ENCODE measurements at places on chromosomes 4 and X.

DNA sequence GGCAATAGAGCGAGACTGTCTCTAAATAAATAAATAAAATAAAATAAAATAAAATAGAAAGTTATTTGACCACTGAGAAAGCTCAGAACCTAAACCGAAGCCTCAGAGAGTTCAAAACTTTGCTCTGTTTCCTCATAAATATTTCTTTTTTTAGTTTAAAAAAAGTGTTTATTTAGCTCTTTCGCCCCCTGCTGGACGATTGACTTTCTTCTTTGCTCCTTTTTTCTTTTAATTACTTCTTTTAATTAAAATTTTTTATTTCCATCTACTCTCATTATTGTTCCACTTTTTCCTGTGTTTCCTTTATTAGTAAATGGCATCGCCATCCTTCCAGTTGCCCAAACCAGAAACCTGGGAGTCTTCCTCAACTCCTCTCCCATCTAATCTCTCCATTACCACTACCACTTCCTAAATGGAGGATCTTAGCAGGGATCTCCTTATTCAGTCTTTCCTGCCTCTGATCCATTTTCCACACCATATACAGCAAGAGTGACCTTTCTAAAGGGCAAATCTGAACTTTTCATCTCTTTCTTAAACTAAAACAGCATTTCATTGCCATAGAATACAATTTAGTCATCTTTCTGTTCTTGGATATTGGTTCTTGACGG, 728 bp upstream of the IL13RA2 start:
- DNase-seq = no peak

DNA sequence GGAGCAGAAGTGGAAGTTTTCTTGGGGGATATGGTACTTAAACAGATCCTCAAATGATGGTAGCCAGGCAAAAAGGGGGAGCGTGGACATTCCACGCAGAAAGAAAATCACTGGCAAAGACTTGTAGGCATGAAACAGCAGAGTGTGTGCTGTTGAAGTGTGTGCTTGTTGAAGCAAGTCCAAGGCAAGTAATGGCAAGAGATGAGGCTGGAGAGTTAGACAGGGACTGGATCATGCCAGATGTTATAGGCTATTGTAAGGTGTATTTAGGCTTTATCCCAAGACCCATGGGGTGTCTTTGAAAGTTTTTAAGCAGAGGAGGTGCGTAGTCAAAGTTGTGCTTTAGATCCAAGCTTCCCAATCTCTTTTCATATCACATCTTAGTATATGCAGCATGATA, 124.5 kb downstream of the MBNL3 start:
- DNase-seq = no peak

GRCh38 chr4:161816958-161817357, 346.8 kb downstream of the FSTL5 start:
- DNase-seq = no peak

DNA sequence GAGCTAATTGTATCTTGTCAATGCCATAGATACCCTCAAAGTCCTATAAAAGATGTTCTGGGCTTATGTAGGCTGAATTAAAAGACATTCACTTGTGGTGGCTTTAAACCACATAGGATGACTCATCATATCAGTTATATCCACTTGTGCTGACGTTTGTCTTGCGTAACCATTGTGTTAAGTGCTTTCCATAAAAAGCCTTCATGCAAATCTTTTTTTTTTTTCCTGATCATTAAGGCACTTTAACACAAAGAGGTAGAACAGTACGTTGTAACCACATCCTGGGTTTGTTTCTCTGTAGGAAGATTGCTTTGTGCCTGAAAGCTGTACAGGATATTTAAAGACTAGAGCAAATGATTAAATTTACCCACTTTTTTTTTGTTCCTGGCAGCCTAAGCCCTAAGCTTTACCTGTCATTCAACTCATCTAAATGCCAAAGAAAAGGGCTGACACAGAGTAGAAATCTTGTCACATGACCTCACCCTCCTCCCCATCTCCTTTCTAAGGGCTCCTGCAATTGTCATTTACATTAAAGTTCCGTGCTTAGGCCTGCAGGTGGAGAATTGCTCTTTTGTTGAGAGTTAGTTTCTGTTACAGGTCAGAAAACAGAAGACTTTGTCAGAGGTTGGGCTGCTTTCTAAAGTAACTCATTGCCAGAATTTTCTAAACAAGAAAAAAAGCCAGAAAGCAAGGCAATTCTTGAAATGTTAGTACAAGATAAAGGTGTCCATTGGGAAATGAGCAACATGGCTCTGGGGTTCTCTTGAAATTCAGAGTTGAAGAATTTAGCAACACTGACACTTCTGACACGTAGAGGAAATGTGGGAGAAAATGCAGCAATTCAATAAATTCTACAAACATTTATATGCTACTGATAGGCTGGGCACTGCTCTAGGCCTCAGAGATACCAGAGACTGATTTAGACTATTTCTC, 555.6 kb downstream of the PPARGC1A start:
- DNase-seq = peak; percentile 69

DNA sequence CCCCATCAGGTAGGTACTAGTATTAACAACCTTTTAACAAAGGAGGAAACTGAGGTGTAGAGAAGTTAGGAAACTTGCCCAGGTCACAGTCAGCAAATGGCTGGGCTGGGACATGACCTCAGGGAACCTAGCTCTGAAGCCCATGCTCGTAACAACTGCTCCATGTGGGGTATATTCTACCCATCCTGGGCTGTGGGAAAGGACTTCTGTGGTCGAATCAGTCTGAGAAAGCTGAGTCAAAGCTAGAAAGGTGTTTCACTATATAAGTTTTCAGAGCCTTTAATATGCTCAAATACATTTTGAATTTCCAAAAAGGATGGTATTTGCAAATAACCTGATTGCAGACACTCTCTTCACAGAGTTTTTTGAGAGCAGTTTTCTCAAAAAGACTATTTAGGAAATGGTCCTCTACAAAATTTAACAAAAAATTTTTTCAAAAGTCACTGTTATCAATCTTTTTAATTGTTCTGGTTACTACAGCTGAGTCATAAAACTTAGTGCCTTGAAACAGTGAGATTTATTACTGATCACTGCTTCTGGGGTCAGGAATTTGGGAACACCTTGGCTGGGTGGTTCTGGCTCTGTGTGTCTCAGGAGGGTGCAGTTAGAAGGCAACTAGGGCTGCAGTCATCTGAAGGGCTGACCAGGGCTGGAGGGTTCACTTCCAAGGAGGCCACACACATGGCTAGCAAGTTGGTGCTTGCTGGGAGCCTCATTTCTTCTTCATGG, 53.6 kb downstream of the NSG1 start:
- DNase-seq = no peak

DNA sequence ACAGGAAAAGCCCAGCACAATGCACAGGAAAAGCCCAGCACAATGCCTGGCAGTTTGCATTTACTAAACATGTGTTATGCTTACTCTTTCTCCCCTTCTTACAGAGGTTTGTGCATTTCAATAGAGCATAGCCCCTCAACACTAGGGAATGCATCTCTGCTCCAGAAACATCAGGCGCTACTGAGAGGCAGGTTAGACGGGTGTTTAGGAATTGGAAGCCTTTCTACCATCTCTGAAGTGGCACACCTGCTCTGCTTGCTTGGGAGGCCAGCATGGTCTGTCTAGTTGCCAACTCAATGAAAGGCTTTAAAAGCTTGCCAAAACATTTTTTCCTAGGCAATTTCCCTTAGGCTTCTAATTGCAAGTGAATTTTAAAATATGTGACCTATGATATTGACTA, 55.7 kb downstream of the GRID2 start:
- no peak for DNase-seq

- DNase-seq = no peak
Observed at GRCh38 chrX:139213241-139213709, 317.3 kb upstream of the F9 start.

DNA sequence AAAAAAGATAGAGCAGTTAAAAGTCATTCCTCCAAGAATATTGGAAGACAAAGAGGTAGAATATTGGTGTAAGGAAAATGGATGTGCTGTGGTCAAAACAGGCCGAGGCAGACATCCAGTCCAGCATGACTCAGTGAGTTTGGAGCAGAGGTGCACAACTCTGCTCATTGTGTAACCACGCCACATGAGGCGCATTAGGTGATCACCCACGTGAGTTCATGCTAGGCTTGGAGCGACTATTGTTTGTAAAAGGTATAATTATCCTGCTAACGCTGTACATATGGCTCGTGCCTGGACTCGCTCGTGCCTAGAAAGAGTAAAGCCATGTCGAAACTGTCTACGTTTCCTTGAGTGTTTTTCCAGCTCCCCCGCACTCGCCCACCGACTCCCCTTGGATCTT, 23.9 kb downstream of the C4orf54 start:
- no peak for DNase-seq

DNA sequence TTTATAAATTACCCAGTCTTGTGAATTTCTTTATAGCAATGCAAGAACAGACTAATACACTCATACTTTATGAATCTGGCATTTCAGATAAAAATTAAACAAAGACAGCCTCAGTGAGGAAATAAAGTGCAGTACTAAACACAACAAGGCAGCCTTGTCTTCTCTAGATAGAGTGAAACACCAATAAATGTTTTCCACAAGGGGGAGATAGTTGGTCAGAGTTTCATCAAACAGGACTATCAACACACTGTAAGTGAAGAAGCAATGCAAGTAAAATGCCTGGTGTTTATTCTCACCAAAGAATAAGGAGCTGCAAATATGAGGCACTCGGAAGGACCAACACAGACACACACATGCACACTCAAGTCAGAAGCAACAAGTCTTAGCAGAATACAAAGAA, 62.8 kb downstream of the FAM9B start:
- no peak for DNase-seq

DNA sequence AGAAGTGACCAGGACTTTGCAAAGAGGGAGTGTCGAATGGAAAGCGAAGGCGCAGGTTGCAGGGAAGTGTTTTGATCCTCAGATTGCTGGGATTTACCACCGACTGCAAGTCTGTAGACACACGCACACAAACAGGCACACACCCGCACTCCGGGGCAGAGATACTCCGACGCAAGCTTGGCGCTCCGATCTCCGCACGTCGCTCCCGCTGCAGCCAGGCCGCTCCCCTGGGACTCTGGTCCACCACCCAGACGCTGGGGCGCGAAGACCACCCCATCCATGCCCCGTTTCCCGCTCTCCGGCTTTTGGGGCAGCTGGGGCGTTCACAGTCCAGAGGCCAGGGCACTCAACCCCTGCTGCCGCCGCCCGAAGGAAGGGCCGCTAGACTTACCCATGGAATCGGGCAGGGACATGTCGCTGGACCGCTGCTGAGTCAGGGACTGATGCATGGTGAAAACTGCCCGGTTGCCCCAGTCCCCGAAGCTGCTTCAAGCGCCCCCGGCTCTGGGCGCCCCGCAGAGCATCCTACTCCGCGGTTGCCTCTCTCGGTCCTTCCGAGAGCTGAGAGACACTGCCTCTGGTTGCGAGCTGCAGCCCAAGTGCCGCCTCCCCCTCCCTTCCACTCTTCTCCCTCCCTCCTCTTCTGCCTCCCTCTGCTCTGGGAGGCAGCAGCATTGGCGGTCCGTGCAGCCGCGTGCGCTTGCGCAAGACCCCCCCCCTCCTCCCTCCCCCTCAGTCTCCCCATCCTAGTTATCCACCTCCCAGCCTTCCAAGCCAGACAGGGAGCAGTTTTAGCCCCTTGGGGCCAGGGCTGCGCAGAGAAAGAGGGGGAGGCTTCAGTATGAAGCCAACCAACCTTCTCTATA, at the start of gene TMEM255A:
Gene TMEM255A, minus strand, starts transcription at position 601 of the 866 bp plus-strand sequence. Its CDS starts 152 bp downstream, at position 449.
- DNase-seq = no peak

- peak; percentile 19 for DNase-seq
Observed at GRCh38 chr4:6695660-6696610, 2.3 kb downstream of the S100P start.

GRCh38 chrX:21374994-21375707, 933 bp downstream of the CNKSR2 start:
- no peak for DNase-seq

GRCh38 chr4:48180234-48180633, 46.2 kb upstream of the TXK start:
- DNase-seq = no peak

DNA sequence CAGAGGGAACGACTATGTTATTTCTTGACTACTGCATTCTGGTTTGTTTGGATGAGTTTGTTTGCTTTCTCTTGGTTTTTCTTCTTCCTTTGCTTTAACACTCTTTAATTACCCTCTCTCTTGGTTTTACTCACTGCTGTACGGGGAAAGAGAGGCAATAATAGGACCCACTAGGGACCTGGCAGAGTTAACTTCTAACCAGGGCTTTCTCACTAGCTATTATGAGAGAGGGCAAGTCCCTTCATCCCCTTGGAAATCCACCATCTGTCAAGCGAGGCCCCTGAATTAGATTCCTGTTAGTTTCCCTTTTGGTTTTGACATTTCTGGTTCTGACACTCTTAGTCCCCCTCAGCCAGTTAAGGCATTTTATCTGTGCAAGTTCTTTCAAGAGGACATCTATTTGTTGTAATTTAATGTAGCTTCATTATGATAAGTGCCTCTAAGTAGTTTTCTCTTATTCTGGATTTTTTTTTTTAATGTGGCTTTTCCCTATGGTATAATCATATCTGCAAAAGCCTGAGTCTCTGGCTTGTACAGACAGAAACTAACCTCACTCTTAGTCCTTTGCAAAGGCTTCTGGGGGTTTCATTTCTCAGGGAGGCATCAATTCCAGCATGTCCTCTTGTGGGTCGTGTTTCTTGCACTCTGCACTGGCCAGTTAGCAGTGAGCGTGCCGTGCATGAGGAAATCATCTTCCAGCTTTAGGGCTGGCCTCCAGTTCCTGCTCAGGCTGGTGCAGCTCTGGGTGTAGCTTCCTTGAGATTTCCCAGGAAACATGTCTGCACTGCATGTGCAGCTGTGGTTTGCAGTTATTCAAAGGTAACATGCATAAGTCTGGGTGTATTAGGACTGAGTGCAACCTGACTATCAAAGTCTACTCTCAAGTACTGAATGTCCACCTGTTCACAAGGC, 221.3 kb downstream of the STIM2 start:
- DNase-seq = no peak

DNA sequence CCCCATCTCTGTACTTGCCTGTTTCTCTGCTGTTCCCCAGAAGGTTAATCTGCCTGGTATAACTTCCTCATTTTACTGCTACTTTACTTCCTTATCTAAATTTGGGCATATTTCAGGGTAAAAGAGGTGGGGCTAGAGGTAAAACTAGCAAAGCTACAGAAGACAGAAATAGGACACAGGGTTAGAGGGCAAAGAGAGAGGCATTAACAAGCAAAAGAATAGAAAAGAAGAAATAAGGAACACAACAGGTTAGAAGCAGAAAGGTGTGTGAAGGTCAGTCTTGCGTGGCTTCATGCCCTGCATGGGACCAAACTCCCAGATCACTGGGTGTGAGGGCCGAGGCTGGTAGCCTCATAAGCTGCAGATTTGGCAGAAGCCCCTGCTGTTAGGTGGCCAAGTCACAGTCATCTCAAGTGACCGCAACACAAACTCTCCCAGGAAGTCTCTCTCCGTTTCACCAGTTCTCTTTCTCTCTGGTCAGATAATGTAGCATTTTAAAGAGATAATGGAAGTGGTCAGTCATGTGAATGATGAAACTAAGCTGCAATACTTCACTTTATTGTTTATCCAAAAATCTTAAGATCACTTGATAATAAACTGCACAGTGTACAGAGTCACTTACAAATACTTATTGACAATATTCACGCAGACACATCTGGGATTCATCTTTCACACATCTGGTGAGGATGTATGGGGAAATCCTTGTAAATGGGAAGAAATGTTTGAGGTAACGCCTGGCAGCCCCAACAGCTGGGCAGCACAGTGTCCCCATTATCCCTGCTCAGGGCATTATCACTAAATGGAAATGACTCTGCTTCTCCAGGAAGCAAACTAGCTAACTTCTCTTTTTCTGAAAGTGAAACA, 16.4 kb downstream of the TMEM154 start:
- no peak for DNase-seq

Data from NCI-H774 (cell line).